ENCODE measurements at places on chromosomes 16 and 17.

DNA sequence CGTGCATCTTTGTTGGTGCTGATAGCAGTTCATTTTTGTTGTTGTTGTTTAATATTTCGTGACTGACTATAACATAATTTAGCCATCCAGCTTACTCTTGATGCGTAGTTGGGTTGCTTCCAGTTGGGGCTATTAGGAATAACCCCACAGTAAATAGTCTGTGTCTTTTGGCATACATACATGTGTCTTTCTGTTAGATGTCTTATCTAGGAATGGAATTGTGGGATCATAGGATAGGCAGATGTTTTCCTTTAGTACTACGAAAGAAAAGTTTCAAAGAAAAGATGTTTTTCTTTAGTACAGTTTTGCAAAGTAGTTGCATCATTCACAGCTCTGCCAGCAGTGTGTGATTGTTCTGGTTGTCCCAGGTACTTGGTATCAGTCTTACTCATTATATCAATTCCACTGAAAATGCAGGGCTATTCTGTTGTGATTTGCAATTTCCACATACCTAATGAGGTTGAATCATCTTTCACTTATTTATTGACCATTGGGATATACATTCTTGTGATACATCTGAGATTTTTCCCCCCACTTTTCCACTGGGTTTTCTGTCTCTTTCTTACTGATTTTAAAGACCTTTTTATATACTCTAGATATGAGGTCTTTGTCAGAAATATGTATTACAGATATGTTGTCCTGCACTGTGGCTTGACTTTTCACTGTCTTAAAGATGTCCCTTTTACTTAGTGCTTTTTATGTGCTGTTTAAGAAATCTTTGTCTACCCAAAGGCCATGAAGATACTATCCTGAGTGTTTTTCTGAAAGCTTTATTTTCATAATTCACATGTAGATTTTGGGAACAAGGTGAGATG lies 173.3 kb downstream of the MRTFB start:
- no peak for DNase-seq

- peak; percentile 21 for DNase-seq
Measured at GRCh38 chr16:87465306-87465705, 27.5 kb downstream of the ZCCHC14 start.

DNA sequence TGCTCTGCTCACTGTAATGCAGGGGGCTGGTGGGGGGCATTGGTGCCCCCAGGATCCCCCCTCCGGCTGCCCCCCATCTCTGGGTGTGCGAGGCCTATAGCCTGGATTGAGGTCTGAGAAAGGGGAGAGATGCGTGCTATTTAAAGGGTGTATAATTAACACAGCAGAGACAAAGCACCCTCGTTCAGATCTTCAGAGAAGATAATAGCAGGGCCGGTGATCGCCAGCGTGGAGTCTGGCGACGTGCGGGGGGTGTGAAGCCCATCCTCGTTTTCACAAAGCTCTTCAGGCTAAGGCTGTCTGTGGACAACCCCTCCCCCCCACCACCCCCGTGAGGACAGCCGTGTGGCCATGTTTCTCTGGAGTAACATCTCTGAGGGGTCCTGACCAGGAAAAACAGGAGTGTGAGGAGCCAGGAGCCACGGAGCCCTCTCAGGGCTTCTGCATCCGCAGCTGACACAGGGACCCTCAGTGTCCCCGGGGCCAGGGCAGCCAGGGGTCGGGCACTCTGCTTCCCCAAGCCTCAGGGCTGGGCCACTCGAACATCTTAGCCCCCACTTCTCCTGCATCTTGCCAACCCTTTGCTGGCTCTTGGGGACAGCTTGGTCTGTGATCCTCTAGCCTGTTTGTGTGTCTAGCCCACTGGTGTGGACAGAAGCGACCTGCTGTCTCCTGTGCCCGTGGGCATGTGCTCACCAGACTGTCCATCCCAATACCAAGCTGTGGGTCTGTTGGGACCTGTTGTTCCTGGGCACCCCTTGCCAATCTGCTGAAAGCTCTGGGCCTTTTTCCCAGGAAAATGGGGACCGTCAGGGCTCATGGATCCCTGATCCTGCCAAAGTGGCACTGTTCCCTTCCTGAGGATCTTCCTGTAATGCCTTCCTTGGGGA lies 58.9 kb downstream of the BAIAP2 start:
- DNase-seq: no peak

DNA sequence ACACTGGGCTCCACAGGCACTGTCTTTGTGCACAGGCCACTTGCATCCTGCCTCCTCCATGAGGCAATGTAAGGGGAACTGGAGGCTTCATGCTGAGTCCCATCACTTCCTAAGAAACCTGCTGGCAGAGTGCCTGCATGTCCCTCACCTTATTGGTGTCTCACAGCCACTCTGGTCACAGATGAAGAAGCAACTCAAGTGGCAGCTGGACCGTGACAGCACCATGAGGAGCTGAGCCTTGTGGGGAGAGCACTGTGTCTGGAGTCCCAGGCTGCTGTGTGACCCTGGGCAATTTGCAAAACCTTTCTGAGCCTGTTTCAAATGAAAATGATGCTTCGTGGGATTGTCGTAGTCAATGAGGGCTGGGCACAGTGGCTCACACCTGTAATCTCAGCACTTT lies 19.5 kb downstream of the ANKRD40 start:
- DNase-seq: no peak

DNA sequence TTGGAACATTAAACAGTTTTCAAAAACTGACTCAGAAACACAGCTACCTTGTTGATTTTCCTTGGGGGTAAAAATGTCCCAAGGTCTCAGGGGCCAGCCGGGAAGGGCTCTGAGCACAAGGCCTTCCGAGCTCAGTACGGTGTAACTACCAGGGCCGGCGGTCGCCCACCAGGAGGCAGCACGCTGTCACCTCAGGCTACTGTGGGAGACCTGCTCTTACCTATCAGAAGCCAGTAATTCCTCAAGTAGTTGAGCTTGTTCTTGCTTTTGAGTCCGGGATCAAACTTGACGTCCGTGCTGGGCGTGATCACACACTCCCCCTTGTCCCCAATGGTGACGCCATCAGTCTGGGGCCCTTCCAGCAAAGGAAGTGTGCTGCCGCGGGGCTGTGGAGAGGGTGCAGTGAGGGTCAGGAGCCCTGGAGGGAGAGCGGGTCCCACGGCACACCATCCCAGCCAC lies 43.4 kb upstream of the ICAM2 start:
- DNase-seq: no peak

- DNase-seq: no peak
Measured at GRCh38 chr16:53055541-53056391, 975 bp downstream of the CHD9 start.

- no peak for DNase-seq
Measured at GRCh38 chr17:71866095-71866494, 254.7 kb upstream of the SOX9 start.

GRCh38 chr17:29149431-29150064 lies 30.6 kb downstream of the MYO18A start:
- DNase-seq: no peak

DNA sequence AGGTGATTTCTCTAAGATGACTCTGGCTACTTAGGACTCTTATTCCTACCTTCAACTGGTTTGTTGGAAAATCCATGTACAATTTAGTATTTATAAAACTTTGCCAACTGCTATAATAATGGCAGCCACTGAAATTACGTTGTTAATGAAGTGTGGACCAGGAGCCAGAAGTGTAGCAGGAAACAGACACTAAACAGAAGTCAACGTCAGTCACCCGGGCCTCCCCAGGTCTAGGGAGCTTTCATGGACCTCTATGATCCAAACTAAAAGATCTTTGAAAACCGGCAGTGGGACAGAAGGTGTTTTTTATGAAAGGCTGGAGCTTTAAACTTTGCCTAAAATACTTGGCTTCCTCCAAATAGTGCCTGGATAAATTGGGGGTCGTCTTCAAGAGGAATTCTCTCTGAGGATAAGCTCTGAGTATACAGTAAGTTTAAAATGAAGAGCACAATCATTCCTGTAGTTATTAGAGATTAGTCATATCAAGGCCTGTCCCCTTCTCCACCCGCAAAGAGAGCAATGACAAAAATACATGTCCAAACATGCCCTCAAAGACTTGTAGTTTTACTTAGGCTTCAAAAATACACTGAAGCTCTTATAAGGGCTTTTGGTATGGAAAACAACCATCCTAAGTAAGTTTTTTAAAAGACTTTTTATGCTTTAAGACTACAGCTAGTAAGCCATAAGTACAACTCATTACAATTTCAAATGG lies 34.6 kb downstream of the DCUN1D3 start:
- DNase-seq: no peak

DNA sequence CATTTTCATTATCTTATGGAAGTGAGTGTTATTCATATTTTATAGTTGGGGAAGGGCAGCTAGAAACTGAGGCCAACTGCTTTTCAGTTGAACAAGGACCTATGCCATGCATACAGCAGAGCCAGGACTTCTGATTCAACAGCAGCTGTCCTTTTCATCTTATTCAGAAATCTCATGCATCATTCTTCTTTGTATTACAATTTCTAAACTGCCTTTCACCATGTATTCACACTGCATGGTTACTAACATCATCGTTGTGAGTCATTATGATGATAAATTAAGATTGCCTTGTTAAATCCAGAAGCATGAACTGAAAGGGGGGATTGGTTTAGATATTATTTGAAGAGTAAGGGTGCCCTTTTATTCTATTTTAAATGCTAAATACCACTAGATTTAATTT lies 1470.1 kb upstream of the GOT2 start:
- DNase-seq: no peak

DNA sequence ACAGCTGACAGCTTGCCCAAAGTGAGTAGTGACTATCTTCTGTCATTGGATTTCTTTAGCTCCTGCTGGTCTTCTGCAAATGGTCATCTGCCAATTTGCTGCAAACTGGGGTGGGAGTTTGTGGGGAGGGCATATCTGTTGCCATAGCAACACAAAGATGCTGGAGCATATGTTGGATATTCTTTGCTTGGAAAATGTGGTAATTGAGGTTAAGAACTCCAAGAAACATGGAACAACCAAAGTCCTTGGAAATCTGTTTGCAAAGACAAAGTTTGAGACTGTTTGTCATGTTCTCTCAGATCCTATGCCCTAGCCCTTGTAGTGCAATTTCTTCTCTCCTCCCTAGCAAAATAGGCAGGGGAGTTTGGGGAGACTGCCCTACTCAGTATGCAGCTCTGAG lies 155.3 kb downstream of the PRKCB start:
- no peak for DNase-seq

DNA sequence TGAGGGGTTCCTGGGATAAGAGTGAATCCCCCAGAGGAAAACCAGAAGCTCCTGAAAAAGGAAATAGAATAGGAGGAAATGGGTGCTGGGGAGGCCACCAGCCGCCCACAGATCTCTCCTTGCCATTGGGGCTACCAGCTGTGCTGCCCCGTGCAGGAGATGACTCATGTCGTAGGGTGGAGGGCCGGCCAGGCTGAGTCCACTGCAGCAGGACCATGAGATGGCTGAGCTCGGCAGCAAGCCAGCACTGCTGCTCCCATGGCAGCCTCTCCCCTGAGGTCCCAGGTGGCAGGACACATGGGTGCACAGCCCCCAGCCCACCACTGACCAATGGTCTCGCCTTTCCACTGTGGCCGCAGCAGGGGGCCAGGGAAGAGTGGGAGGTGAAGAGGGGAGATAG lies 95.5 kb downstream of the GNAO1 start:
- DNase-seq: no peak

DNA sequence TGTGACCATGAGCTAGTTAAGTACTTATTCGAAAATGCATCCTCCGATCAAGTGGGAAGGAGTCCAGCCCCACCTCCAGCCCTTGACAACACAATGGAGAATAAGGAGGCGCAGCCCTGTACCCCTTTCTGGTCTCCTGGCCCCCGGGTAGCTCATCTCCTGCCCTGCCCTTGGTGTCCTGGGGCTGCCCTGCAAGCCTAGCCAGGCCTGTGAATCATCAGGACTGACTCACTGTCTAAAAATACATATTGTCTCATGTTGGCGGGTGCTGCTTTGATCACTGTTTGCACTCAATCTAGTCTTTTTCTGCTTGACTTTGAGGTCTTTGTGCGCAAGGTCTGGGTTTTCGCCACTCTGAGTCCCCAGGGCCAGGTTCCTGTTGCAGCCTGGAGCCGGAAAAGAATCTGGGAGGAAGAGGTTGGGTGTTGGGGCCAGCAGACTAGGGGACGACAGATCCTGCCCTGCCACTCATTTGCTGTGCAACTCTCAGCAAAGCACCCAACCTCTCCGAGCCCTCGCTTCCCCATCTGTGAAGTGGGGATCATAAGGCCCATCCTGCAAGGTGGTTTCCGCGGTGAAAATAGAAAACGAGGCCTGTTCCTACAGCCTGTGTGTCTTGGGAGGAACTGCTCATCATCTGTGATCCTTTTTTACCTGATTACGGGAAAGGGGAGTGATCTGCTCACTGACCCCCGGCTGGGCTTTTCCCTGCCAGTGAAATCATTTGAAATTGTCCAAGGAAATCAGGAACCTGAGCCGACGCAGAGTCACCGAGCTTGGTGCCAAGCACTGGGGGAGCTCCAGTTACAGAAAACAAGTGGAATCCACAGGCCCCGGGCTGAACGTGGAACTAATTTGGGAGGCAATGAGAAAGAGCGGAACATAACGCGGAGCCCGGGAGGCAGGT lies 230.4 kb downstream of the PARN start:
- DNase-seq: no peak

DNA sequence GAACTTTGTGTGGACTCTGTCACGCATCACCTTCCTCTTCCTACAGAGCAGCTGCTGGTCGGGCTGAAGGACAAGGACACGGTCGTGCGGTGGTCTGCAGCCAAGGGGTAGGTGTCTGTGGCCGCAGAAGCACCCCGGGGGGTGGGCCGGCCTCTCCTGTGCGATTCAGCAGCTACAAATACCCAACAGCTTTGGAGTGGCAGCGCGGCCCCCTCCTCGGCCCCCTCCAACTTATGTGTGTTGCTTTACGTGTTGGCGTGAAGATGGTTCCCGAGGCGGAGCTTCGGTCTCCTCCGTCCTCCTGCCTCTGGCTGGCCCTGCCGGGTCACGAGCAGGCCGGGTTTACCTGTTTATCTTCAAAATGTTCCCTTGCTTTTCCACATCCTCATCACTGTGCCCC lies 32.3 kb downstream of the ZNF750 start:
- no peak for DNase-seq

Measured in esophagus squamous epithelium (tissue), 5 donors.